ENCODE measurements at places on chromosomes 6 and 20. TPM values are rescaled to one million over a fixed set of nuclear protein-coding genes. Genes with fewer than 3 reads are reported as not detected.

Gene PPP1R3G
- 0.31 TPM for total RNA-seq

Gene MEP1A
- not detected for total RNA-seq

Gene MUCL3
- not detected for total RNA-seq

Gene SLC17A2
- total RNA-seq: not detected

Gene KIAA1586
- 15.0 TPM for total RNA-seq

Gene ALDH5A1
- total RNA-seq: 2.4 TPM

Gene DPPA5
- not detected for total RNA-seq

Gene KATNA1
- 22.0 TPM for total RNA-seq

Gene MROH8
- total RNA-seq: 1.8 TPM

Gene SRXN1
- total RNA-seq: 35.2 TPM

Gene CCM2L
- 0.42 TPM for total RNA-seq

Gene VSTM2L
- not detected for total RNA-seq

Gene NFATC2
- 12.2 TPM for total RNA-seq

Gene SLC17A3
- total RNA-seq: 0.31 TPM

Gene ASIP
- 1.3 TPM for total RNA-seq

Gene SIRPB1
- 22.8 TPM for total RNA-seq

Gene HCRTR2
- total RNA-seq: not detected

Gene NCR2
- not detected for total RNA-seq

Gene ADGB
- not detected for total RNA-seq

Gene SLC35D3
- 0.52 TPM for total RNA-seq

Gene COL9A3
- total RNA-seq: not detected

Gene SLC32A1
- total RNA-seq: 0.21 TPM

Gene SLC26A8
- total RNA-seq: 0.10 TPM

Gene BAG2
- total RNA-seq: 4.6 TPM

Data from mononuclear cell (primary cell).